Left forelimb (tissue), 1 donor: ENCODE measurements at places on chromosomes 5 and 9.

DNA sequence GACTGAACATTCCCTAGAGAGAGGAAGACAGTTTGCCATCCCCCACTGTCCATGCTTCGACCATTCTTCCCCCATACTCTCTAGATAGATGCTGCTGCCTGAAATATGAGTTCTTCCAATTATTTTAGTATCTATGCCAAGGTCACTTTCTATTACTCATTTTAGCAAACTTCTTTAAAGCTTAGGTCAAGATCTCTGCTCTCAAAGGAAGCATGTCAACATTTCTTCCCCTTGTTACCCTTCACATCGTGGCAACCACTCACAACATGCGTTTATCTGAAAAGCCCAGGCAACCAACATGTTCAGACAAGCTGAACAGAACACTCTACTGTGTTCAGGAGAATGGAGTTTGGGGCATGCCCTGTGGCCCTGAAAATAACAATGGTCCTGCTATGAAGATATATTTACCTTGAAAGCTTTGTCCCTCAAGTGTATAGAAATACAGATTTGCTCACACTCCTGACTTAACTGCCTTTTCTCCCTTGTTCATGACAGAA is 138.4 kb upstream of the KIF2A start:
- DNase-seq: no peak

GRCh38 chr9:127912882-127913281 is 4.0 kb downstream of the ST6GALNAC4 start:
- no peak for DNase-seq

GRCh38 chr5:158875272-158875679 is 224.4 kb downstream of the EBF1 start:
- DNase-seq: no peak

DNA sequence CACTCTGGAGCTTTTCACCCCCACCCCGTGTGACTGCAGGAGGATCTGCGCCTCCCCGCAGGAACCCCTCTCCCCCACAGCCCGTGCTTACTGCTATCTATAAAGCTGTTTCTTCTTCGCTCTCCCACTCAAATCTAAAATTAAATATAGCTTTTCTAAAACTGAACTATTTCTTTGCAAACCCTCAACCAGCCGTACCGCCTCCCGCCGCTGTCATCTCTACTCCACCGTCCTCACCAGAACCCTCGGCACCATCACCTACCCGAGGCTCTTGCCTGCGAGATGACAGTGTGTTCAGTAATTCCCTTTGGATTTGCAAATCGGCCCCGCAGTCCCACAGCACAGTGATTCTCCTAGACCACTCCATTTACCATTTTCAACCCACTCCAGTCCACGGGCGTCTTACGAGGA is 13.6 kb downstream of the LPCAT1 start:
- DNase-seq: no peak

DNA sequence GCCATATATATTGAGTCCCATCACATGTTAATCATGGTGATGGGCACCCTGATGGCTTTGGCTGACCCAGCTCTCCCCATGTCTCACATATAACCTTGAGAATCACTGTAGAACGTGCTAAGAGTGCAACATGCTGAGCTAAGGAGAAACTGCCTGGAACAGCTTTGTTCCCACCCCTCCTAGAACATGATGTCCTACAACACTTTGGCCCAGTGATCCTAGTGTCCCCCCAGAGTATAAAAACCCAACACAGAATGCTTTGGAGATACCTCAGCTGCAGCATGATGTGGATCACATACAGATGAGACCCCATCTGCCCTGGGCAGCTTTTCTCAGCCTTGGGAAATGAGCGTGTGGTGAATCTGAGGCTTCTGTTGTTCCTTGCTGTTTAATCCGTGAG is 343.5 kb downstream of the NFIB start:
- no peak for DNase-seq
